ENCODE measurements at places on chromosomes 2 and 18.
A peak's percentile ranks its signal among the peaks of the same experiment; 100 is the strongest.

DNA sequence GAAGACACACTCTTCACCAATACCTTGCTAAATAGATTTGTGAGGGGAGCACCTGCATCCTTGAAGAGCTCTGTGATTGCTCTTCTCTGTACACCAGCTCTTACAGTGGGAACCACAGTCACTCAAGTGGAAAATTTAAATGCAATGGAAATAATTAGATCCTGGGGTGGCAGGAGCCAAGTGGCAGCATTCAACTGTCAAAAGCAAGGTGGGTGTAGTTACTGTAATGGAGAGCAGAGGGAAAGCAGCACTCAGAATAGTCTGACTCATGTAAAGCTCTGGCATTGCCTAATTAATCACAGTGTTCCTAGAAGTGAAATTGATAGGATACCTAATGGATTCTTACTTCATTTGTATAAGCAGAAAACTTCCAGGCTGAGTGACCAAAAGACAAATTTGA, 245.8 kb downstream of the KCNE4 start:
- no peak for DNase-seq

DNA sequence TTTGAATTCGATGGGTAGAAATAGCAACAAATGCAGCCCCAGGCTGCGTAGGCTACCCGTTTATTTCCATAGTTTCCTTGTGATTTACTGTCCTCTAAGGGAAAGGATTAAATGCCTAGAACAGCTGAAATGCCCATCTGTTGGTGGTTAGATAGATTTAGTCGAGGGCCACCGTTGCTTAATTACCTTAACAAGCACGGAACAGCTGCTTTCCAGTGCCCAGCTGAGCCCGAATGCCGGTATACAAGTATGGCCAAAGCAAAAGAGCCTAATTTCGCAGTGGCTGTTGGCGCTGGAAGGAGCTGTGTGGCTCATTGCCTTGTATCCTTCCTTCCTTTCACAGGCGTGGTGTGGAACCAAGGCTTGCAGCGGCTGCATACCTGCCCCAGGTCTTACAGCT, 109.1 kb downstream of the CABLES1 start:
- no peak for DNase-seq

DNA sequence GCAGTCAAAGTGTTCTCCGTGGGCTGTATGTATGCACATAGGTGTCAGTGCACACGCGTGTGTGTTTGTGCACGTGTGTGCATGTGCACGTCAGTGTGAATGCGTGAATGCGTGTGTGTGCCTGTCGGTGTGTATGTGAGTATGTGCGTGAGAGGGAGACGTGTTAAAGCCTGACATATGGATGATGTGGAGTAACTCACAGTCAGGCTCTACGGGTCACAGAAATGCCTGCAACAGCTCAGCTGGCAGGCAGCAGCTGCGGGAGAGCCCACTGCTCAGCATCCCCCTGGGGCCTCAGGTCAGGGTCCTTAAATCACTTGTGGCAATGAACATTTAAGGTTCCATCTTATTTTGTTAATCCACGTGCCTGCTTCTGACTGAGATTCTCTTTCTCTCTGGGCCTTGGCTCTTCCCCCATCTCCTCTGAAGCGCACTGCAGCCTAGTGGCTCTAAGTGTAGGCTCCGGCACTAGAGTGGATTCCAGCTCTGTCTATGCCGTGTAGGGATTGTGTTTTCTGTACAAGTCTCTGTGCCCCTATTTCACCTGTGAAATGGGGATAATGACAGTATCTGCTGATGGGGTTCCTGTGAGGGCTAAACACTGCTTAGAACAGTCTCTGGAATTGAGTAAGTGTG, 63.0 kb downstream of the DYSF start:
- DNase-seq: no peak

DNA sequence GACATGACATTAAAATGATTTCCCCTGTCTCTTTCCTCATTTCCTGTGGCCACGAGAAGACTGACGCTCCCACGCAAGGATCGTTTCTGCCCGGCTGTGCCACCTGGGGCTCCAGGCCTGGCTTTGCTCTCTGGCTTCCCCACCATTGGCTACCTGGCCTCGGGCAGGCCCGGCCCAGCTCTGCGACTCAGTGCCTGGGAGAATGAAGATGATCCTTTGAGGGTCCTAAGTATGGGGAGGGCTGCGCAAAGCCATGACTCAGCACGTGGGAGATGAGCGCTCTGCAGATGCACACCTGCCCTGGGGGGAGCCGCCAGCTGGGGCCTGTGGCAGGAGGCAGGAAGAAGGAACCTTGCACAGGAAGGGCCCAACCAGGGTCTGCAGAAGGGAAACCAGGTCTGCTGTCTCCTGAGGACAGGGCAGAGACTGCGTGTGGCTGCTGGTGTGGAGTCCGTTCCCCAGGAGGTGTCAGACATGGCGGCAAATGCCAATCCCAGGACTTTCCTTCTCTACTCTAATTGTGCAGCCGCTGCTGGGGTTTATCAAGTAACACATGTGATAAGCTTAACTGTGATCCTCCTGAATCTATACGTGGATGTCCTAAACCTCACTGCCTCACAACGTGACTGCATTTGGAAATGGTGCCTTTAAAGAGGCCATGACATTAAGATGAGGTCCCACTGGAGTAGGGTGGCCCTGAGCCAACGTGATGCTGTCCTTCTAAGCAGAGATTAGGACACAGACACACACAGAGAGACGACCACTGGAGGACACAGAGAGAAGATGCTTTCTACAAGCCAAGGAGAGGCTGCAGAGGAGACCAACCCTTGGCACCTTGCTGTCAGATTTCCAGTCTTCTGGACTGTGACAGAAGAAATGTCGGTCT, 32.9 kb downstream of the MBP start:
- no peak for DNase-seq

- no peak for DNase-seq
Observed at GRCh38 chr2:100757621-100758394, 62.1 kb upstream of the NPAS2 start.

DNA sequence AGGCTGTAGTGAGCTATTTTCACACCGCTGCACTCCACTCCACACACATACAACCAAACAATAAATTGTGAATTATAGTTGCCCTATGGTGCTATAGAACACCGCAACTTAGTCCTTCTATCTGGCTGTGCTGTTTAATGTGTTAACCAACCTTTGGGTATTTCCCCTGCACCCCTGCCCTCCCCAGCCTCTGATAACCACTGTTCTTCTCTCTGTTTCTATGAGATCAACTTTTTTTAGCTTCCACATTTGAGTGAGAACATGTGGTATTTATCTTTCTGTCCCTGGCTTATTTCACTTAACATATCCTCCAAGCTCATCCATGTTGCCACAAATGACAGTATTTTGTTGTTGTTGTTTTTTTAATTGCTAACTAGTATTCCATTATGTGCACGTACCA, 32.5 kb downstream of the TET3 start:
- no peak for DNase-seq

DNA sequence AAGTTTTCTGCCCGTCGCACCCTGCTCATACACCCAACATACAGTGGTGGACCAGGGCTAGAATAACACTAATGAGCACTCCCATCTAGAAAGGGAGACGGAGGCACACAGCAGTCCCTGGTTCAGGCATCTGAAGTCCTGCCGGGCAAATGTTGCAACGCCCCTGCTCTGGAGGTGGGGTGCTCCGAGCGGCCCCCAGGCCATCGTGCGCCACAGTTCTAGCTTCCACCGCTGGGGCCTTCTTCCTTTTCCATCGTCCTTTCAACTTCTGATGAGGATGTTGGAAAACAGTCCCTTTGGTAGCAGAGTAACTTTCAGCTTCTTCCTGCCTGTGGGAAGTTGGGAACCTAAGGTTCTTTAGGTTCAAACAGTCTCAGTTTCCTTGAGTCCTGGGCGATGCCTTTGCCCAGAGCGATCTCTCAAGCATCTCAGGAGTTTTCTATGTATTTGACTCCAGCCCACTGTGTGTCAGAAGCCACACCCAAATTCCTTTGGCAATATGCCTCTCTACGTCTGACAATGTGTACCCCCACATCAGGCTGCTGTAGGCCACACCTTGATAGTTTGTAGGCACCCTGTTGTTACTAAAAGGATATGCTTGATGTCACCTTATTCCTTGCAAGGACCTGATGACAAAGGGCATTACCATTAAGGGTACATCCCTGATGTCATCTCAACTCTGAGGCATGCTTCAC, 258.8 kb downstream of the GLI2 start:
- DNase-seq: no peak

DNA sequence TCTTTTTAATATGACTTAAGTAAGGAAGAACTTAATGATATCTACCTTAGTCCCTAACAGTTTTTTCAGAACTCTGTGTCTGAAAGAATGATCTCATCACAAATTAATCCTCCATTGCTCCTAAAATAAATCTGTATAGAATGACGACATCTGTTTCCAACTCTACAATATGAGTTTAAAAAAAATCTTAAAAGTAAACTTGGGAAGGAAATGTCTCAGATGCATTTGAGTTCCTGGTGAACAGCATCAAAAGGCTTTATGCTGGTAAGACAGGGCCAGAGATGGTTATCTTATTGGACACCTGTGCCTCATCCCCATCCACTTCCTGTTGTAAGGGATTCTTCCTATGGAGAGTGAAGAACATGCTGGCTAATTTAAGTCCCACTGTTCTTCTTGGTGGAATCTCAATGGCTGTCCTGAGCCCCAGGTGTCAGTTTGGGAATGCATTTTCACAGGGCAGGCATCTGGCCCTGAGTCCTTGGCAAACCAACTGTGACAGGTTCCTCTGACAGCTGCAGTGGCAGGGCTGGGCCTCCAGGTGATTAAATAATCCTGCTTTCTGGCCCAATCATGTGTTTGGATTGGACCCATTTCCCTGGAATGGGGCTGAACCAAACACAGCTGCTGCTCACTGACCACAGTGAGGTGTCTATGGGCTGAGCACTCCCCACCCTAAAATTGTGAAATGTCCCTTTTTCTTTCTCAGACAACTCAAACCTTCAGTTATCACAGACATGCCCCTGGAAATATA, 12.9 kb upstream of the NCKAP5 start:
- no peak for DNase-seq

DNA sequence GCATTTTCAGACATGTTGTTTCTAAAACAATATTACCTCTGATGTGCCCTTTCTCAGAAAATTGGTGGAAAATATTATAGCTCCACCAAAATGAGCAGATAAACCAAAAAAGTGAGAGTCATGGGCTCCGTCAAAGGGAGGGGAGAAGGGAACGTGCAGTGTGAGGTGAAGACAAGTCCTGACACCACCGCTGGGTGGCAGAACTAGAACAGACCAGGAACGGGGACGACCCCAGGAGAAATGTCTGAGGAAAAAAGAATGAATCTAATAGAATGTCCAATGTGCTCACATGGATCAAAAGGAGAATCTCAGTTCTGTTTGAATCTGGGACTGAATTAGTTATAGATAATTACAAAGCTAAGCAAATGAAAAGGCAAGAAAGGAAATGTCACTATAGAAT, 22.6 kb upstream of the BCL2 start:
- DNase-seq: no peak

DNA sequence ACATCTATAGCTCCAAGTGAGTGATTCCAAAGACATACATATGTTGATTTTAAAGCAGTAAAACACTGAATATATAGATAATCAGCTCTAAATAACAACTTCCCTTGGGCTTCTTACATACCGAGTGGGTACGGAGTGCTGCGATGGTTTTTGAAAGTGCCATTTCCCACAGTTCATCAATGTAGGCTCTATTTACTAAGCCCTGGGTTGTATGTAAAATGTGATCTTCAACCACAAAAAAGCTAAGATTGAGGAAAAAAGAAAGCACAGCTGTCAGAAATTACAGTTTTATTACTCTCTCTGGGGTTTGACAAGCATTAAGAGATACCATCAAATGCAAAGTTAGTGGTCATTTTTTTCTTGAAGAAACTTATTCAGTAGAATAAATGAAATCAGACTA, 312.8 kb downstream of the EXOC6B start:
- DNase-seq: no peak

- no peak for DNase-seq
Observed at GRCh38 chr18:8400193-8400752, 209.0 kb upstream of the RAB12 start.

- no peak for DNase-seq
Observed at GRCh38 chr2:196241175-196241574, 69.8 kb upstream of the STK17B start.

GRCh38 chr18:75349668-75350511, 77.6 kb downstream of the SMIM21 start:
- no peak for DNase-seq

- no peak for DNase-seq
Observed at GRCh38 chr2:46334389-46335271, 37.4 kb downstream of the EPAS1 start.

- no peak for DNase-seq
Observed at GRCh38 chr2:88161446-88162244, 8.5 kb upstream of the THNSL2 start.

GRCh38 chr2:45946023-45946422, 294.5 kb downstream of the PRKCE start:
- no peak for DNase-seq

DNA sequence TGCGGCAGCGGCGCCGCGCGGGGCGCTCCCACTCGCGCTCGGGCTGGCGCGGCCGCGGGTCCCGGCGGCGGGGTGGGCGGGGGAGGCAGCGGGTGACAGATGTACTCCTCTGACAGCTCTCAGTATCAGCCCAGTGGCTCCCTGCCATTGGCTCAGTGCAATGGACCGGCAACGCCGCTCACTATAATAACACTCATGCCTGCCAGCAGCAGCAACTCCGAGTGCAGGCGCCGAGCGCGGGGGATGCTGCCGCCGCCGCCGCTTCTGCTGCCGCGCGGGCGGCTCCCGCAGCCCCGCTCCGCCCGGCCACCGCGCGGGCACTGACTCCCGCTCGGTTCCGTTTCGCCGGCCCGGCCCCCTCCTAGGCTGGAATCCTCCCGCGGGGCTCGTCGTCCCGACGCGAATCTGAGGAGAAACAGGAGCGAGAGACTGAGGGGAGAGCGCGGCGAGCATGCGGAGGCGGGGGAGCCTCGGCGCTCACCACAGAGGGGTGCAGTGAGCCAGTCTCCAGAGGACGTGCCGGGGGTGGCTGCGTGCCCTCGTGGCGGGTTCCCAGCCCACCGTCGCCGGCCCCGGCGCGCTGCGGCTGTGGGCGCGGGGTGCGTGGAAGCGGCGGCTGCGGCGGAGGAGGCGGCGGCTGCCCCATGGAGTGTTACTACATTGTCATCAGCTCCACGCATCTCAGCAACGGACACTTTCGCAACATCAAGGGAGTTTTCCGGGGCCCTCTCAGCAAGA, at the start of gene ZNF804A:
Gene ZNF804A (plus strand): TSS at position 214 of the 738 bp plus-strand sequence. CDS start 431 bp downstream, at position 645.
- DNase-seq: peak; percentile 42
